Esophagus squamous epithelium (tissue), 5 donors: ENCODE measurements at places on chromosomes 11 and 22.

GRCh38 chr22:44573451-44573850 is 75.4 kb upstream of the RTL6 start:
- DNase-seq: no peak

- no peak for DNase-seq
Observed at GRCh38 chr11:100008417-100008816, 678.7 kb upstream of the ARHGAP42 start.

GRCh38 chr11:59416613-59417012 is 9.6 kb downstream of the OR5A2 start:
- no peak for DNase-seq

- DNase-seq: no peak
Observed at GRCh38 chr11:75548595-75549272, 13.3 kb upstream of the SERPINH1 start.

DNA sequence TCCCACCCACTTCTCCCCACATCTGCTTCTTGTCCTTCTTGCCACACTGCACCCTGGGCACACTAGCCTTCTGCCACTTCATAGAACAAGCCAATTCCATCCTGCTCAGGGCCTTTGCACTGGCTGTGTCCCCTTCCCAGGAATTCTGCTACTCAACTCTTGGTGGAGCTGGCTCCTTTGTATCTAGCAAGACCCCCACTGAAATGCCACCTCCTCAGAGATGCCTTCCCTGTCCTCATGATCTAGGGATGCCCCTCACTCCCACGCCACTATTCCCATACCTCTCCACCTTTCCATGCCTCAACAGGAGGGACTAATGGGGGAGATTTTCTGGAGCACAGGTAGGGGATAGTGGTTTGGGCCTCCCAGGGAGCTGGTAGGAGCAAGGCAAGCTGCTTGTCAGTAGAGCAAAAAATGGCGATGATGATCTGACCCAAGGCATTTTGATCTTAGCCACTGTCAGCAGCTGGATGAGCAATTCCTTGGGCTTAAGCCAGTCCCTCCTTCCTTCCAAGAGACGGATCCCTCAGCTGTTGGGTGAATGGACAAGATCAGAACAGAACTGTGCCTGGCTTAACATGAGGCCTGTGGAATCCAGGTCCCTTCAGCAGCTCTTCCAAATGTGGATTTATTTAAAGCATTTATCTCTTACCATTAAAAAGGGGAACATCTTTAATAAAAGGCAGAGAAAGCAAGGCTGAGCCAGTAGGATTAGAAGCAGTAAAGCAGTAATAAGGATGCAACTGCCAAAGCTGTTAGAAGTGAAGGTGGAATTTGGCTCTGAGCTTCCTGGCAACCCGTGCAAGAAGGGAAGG is 4.0 kb upstream of the PRDM11 start:
- no peak for DNase-seq

DNA sequence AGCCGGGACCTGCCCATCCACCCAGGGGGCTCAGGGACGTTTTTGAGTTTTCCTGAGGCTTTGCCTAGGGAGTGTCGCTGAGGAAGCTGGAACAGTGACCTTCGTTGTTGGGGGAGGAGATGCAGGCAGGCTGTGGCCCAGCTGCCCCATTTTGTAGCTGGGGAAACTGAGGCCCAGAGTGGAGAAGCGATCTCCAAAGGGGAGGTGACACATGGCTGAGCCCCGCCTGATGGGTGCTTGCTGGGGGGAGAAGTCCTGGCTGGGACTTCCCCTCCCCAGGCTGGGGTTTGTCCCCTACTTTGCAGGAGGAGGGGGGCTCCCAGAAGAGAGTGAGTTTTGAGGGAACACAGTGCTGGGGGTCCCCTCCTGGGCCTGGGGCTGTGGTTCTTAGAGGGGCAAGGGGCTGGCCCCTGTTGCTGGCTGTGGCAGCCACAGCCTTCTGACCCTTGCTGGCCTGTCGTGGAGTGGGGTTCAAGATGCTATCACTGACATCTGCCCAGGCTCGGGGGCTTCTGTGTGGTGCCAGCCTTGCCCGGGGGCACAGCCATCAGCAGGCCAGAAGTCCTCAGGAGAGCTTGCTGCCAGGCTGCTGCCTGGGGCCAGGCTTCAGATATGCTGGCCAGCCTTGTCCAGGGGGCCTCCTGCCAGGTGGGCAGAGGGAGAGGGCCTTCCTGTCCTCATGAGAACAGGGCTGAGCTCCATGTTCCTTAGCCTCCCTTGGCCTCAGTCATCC is 21.4 kb downstream of the KCNQ1 start:
- no peak for DNase-seq

- DNase-seq: no peak
Observed at GRCh38 chr22:45868571-45869339, 108.2 kb downstream of the WNT7B start.

DNA sequence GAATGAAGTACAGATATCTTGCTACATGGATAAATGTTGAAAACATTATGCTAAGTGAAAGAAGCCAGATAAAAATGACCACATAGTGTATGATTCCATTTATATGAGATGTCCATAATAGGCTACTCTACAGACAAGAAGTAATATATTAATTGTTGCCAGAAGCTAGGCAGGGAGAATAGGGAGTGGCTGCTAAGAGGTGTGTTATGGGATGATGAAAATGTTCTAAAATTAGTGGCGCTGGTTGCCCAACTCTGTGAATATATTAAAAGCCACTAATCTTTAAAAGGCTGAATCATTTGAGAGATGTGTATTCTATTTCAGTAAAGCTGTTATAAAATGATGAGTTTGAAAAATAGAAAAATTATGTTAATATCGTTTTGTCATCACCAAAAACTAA is 144.4 kb downstream of the NCAM1 start:
- no peak for DNase-seq

DNA sequence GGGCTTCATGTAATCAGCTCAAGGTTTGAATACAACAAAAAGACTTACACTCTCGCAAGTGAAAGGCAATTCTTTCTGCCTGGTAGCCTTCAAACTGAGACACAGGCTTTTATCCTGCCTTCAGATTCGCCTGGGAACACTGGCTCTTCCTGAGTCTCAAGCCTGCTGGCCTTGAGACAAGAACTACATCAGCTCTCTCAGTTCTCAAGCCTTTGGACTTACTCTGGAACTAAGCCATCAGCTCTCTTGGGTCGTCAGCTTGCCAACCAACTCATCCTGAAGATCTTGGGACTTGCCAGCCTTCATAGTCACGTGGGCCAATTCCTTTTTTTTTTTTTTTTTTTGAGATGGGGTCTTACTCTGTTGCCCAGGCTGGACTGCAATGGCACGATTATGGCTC is 35.7 kb upstream of the LRRC10B start:
- no peak for DNase-seq

GRCh38 chr22:19789828-19790227 is 29.2 kb downstream of the TBX1 start:
- no peak for DNase-seq

- no peak for DNase-seq
Observed at GRCh38 chr11:63909591-63910506, 7.1 kb downstream of the RCOR2 start.

- no peak for DNase-seq
Observed at GRCh38 chr11:105642870-105643269, 33.0 kb downstream of the GRIA4 start.

DNA sequence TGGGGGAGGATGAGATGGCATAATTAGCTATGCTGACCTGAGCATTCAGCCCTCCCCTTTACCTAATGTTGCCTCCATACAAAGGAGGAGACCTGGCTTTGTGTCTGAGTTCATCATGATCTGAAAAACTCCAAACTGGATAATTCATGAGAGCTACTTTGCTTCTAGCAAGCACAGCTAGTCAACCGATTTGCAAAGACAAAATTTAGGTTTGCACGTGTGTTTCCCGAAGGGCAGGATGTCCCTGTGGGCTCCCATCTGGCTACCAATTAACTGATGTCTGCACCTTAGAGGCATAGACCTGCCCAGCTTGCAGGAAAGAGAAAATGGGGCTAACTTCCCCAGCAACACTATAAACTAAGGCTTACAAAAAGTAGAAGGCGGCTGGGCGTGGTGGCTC is 42.2 kb upstream of the POU2AF1 start:
- DNase-seq: no peak

GRCh38 chr11:67491276-67492068 is 8.6 kb downstream of the AIP start:
- DNase-seq: no peak

GRCh38 chr11:112470355-112470754 is 209.7 kb upstream of the PLET1 start:
- DNase-seq: no peak

DNA sequence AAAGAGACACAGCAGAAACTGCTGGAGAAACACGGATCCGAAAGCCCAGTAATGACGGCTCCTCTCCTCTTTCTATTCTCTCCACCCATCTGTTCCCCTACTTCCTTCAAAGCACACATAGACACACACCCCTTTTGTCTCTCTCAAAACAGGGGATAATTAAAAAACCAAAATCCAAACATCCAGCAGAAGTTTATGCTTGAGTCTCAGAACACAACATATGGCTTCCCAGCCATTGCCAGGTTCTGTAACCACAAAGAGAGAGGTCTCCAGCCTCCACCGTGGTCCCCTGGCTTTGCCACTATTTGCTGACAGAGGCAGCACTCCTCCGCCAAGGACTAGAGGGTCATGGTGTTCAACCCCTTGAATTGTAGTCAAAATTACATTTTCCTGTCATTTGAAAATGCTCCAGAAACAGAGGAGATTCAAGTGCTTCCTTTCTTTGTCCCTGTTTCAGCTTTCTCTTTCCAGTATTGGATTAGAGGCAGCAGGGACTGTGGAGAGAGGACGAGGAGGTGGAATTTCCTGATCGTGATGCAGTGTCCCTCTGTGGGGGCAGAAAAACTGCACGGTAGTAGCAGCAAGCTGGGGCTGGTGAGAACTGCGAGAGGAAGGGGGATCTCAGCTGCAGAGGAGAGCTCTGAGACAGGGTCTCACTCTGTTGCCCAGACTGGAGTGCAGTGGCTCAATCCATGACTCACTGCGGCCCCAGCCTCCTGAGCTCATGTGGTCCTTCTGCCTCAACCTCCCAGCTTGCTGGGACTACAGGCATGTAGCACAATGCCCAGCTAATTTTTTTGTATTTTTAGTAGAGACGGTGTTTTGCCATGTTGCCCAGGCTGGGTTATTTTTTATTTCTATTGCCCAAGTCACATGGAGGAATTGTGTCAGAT is 60.3 kb downstream of the UBASH3B start:
- DNase-seq: no peak

DNA sequence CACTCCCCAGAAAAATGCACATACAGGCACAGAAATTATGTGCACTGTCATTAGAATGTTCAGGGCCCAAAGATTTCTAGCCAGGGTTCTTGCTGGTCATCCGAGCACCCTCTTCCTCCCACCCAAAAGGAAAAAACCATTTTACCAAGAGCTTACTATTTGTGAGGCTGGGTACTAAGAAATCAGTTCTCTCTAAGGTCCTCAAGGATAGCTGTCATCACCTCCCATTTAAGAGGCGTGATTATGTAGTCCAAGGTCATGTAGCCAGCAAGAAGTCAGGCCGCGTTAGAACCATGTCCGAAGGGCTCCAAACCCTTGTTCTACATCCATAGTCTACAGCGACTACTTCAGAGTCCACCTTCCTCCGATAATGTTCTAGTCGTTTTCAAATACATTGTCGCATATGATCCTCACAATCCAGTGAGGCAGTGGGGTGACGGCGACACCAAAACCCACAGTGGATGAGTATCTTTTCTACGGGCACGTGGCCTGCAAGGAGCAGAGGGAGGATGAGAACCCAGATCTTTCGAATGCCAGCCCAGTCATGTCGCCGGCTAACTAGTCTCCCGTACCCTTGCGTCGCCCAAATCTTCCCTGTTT is 634 bp downstream of the TIMM8B start:
- DNase-seq: no peak
